Nephron progenitor cell (in vitro differentiated cells): ENCODE measurements at places on chromosomes 11 and 22.

DNA sequence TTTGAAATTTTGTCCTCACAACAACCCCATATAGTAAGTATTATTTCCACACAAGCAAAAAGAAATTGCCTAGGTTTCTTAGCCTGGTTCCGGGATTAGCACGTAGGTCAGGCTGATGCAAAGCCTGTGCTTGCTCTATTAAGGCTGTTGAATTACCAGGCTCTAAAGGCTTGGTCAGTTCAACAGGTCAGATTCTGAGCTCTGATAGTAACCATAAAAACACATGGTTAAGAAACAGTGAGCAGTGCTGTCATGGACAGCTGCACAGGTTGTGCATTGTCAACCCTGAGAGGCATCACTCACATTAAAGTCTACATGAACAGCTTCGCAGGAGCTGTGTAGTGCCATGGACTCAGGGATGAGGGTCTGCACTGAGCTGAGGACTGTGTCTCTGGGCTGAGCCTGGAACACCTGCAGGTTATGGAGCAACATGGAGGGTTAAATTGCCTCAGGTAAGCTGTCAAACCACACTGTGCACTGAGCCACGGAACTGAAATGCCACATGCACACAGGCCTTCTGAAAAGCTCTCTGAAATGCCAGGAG, 98.0 kb downstream of the PIWIL4 start:
- no peak for DNase-seq

DNA sequence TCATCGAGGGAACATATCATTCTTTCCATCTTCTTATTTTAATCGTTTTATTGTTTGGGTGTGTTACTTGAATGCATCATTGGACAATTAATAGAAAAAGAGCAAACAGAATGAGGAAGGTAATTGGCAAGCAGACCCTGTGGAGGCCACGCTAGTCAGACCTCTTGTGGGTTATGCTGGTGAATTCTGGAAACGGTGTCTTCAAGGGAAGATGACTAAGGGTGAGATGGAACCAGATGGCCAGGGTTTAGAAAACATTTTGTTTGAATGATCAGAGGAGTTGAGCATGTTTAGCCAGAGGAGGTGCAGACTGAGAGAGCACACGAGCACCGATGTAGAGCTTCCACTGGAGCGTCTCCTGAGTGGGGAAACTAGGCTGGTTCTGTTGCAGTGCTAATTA, 8.5 kb downstream of the ST14 start:
- no peak for DNase-seq

DNA sequence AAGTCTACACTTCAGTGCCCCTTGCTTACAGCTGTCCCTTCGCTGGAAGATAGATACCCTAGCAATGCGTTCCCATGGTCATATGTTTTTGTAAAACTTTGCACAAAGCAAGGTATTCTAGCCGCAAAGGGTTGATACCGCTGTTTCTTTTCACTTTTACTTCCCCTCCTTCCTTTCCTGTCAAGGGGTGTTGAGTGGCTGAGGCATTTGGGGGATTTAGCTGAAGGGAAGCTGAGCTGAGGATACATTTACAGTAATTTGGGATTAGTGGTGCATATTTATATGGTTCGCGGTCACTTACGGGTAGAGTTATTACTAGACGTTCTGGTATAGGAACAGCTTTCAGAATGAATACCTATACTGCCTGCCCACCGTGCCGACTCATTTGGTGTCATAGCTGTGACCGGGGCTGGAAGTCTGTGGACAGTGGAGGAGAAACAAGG, 86.9 kb upstream of the WNT11 start:
- DNase-seq, result no peak

- no peak for DNase-seq
Observed at GRCh38 chr22:23401111-23401909, 178.8 kb downstream of the IGLL1 start.

DNA sequence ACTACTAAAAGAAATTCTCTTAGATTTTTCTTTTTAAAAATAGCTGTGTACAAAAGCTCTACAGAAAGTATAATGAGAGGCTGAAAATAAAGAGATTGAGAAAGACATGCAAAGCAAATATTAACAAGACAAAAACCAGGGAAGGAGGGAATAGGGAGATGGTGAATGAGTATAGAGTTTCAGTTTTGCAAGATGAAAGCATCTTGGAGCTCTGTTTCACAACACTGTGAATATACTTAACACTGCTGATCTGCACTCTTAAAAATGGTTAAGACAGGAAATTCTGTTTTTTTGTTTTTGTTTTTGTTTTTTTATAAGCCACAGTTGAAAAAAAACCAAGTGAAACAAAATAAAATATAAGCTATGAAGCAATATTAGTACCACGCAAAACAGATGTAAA, 5.5 kb downstream of the TMEM218 start:
- no peak for DNase-seq

GRCh38 chr11:57368106-57368844, 12.7 kb downstream of the PRG3 start:
- no peak for DNase-seq
